ENCODE measurements at places on chromosomes 2 and 18.
A peak's percentile ranks its signal among the peaks of the same experiment; 100 is the strongest.

DNA sequence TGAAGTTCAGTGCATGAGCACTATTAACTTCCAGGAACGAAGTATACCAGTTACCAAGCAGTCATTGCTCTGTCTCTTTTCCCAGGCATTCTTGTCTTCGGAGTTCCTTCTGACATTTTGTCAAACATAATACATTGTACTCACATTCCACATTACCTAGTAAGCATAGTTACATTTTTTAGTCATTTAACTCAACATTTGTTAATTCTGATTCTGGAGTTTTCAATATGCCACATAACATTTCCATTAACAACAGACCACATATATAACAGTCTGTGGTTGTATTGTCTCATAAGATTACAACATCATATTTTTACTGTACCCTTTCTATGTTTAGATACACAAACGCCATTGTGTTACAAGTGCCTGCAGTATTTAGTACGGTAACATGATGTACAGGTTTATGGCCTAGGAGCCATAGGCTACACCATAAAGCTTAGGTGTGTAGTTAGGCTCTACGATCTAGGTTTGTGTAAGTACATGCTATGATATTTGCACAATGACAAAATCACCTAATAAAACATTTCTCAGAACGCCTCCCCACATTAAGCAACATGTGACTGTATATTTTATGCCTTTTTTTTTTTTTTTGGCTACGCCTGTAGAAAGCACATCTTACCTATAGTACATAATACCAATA is 187.1 kb downstream of the DYM start:
- DNase-seq, result peak; percentile 4

DNA sequence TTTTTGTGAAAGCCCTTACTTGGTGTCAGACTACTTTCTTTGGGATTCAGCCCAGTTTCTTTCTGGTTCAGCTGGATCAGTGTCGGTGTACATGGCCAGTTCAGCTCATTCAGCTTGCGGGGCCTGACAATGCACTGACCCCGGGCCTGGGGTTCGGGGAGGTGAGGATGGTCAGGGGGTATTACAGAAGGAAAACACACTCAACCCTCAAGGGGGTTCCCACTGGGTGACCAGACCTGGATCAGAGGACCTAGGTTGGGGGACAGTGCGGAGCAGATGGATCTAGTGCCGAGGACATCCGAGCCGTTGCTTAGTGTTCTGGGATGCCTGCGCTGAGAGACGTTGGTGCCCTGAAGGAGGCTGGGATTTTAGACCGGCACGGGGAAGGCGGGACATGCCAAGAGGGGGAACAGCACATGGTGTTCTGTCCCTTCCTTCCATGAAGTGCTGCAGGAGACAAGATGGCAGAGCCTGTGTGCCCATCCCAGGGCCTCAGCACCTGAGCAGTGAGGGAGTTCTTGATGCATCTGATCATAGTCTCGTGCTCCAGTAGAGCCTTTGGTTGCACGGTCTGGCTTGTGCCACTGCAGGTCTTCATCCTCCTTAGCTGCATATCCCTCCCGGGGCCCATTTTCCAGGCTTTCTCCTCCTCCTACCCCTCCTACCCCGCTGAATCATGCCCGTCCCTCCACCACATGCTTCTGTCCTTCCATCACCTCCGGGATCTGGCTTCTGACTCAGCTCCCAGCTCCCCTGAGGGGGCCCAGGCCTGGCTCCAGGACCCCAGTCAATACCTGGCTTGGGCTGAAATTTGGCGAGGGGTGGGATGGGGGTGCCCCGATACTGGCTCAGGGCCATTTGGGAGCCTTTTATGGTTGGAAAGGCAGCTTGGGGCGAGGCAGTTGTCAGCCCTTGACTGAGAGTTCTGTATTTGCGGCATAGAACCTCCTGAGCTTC is 18.0 kb downstream of the SPEG start:
- no peak for DNase-seq

GRCh38 chr2:227323818-227324217 is 1.2 kb upstream of the MFF start:
- DNase-seq, result no peak

DNA sequence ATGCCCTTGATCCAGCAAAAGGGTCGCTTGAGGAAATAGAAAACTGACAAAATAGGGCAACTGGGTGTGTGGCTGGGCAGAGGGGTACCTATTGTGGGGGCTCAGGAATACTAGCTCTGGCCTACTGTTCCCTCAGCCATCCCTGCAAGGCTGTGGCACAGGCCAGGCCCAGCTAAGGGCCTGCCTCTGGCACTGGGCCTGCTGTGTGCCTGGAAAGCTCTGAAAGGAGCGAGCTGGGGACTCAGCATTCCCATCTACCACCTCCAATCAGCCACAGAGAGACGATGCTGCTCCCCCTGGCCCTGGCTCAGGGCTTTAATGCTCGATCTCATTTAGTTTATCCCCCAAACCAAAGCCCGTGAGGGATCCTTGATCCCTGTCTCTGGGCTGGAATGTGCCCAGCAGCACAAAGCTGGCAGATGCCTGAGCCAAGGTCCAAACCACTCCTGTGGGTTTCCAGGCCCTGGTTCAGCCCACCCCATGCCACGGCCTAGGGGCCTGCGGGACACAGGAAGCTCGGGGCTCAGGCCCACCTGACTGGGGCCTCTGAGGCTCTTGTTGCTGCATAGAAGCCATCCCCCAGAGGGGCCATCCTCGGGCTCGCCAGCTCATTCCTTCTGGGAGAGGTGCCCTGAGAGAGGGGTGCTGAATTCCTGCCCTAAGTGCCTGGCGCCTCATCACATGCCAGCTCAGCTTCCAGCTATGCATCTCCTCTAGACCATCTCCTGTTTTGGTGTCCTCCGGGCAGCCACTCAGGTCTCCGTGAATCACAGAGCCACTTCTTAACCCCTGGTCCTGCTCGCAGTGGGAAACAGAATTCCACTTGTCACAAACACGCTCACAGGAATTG is 43.0 kb upstream of the KCNF1 start:
- no peak for DNase-seq

DNA sequence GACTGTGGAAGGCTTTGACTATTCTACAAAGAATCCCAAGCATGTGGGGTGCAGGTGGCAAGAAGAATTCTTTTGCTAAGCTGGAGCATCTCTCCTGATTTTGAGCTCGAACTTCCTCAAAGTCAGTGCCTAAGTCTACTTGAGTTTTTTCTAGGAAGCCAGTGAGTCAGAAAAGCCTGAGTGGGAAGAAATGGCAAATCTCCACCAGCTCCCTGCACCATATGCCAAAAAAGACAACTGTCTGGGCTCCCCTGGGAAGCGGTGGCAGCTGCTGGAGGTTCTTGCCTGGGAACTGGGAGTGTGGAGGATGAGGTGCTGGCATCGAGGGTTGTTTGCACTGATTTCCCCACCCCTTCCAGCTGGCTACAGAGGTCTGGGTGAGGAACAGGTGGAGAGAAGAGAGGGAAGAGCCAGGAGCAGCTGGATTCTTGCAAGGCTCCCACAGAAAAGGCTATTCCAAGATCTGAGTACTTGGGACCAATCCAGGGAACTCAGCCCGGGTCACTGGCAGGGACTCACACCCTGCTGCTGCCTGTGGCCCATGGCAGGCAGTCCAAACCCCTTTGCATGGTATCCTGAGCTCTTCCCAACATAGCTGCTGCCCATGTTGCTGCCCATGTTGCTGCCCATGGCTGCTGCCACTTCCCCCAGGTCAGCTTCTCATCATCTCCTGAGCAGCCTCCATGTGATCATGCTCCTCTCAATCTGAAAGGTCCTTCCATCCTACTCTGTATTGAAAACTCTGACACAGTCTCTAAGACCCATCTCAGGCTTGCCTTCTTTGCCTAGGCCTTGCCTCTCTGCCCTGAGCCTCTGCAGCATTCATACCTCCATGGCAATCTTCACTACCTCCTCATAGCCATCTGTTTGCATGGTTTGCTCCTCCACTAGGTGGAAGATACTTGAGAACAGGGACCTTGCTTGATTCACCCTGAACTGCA is 128.3 kb upstream of the SPATS2L start:
- peak; percentile 90 for DNase-seq

DNA sequence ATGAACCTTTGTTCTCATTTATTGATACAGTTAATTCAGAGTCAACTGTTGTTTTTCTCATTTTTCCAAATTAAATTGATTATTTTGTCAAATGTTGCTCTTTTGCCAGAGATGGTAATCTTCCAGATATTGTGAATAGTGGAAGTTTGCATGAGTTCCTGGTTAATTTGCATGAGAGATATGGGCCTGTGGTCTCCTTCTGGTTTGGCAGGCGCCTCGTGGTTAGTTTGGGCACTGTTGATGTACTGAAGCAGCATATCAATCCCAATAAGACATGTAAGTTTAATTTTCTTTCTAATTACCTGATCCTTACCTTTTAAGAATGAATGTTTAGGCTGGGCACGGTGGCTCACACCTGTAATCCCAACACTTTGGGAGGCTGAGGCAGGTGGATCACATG is 7.8 kb downstream of the CYP20A1 start:
- DNase-seq, result no peak

DNA sequence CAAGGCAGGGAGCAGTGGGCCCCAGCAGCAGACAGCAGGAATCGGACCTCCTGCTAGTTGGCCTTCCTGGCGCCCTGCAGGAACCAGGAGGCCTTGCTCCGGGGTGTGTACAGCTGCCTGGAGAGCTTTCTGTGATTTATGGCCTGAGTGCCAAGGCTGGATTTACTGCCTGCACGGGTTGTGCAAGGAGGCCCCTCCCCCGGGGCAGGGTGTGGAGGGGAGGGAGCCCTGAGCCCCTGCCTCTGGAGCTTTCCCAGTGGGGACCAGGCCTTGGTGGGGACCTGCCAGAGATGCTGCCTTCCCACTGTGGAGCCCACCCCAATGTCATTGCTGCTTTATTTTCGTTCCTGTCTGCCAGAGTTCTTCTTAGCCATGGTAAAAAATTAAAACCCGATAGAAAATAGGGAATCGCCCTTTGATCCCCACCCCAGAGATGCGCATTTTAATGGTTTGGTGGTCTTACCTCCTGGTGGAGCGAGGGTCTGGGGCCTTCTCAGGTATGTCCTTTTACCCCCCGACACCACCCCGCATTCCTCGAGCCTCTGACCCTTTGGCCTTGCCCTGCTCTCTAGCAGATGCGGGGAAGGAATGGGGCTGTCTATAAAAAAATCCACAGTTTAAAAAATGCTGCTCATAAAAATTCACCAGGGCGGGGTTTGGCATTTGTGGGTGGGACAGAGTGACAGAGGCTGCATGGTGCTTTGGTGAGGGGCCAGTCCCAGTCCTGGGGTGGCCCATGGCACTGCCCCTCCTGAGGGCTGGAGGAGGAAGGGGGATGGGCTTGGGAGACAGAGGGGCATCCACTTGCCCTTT is 6.9 kb upstream of the RALB start:
- DNase-seq, result peak; percentile 41

DNA sequence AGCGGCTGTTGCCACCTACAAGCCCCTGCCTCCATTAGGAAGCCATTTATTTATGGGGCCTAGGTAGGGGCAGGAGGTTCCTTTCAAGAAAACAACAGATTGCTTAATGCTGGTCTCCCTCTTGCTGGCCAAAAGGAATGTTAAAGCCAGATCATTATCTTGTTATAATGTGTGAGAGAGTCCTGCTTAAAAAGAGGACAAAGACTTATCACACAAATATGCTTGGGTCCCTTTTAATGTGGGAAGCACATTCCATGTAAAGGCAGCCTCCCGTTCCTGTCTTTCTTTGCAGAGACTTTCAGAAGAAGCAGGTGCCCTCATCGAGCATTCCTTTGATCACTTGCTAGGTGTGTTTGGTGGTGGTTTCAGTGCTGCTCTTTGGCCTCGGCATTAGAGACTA is 76.4 kb downstream of the AGAP1 start:
- DNase-seq, result no peak

- no peak for DNase-seq
Observed at GRCh38 chr2:16729335-16729734, 63.7 kb upstream of the CYRIA start.

- peak; percentile 86 for DNase-seq
Observed at GRCh38 chr18:363301-364085, 95.6 kb upstream of the THOC1 start.
